ENCODE measurements at places on chromosomes 4 and X. TPM values are rescaled to one million over a fixed set of nuclear protein-coding genes. Genes with fewer than 3 reads are reported as not detected.

G6PD gene
- total RNA-seq = 1,430 TPM

MAPK10 gene
- 0.49 TPM for total RNA-seq

EPGN gene
- total RNA-seq = not detected

PAGE2 gene
- total RNA-seq = not detected

TACC3 gene
- total RNA-seq = 87.9 TPM

GC gene
- not detected for total RNA-seq
